ENCODE measurements at places on chromosomes 7 and 10.

DNA sequence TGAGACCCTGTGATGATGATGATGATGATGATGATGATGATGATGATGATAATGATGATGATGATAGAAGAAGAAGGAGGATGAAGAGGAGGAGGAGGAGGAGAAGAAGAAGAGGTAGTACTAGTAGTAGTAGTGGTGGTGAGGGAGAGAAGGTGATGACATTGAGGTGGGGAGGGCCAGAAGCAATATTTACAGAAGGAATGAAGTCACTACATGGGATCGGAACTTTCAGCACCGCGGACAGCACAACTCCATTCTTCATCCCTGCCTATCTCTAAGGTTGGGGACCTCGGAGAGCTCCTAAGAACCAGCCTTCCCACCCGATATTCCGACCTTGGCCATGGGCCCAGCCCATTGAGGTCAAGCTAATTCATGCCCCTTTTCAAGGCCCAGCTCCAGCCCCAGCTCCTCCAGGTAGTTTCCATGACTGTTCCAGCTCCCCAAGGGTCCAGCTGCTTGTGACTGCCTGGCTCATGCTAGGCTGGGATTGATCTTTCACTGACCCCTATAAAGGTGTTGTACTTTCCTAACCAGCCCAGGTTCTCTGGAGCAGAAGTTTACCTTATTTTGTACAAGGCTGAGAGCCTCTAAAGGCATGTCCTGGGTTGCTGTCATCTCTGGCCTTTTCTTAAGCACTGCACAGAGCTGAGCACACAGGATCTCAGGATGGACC, 10.3 kb downstream of the CRHR2 start:
- no peak for DNase-seq

DNA sequence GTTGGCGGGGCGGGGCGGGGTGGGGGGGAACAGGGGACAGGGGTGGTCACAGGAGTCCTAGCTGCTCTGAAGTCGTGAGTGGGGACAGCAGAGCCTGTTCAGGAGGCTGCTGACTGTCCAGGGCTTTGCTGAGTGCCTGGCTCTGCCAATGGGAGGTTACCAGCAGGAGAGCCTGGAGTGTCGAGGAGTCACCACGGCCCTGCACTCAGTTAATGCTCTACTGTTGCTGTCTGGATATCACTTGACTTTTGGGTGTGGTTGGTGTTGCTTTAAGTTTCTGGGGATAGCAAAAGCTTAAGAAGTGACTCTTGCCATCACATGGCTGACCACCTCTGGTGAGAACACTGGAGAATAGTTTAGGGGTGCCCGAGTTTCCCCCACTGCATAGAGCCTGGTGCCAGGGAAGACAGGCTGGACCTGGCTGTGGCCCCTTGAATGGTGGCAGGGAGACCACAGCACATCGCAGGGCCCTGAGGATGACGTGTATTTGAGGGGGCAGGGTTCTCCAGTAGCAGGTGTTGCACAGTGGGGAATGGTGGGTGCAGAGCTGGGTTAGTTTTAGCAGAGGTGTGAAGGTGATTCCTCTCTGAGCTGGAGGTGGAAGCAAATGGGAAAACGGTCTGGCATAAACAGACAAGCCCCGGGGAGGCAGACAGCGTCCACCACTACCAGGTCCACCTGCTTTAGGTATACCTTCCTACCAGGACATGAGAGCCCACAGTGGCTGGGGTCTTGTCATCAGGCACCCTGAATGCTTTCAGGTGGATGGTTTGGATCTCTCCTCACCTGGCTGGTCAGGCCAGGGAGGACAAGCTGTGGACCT, 54.2 kb upstream of the CAMK2B start:
- DNase-seq: no peak

DNA sequence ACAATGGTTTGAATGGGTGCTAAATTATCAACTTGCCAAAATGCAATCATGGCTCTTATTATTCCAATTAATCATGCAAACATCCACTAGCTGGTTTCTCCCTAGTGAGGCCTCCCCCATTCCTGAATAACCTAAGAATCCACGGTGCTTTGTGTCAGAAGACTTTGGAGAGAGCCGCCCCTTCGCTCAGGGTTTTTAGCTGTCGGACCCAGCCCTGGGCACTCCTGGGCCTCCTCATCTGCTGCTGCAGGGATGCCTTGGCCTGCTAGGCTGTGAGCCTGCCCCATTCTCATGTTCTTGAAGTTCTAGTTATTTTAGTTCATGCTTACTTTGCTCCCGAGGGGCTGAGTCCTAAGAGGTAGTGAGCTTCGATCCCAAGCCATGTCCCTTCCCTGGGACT, 34.1 kb upstream of the SFRP5 start:
- no peak for DNase-seq

DNA sequence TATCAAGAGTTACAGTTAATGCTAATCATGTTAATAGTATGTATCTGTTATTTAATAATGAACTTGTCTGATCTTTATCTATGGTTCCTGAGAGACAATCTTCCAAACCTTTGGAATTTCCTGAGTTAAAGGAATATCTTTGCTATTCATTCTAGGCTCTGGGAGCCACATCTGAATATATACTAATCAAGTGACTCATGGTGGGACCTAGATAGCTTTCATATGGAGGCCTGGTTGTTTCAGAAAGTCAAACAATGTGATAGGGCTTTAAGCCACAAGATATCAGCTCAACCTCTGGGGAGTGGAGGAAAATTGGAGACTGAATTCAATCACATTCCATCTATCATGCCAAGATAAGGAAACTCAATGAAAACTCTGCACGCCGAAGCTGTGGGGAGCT, 746.4 kb downstream of the TNS3 start:
- no peak for DNase-seq

GRCh38 chr7:35799846-35800717, 775 bp upstream of the SEPTIN7 start:
- DNase-seq: peak; percentile 85

GRCh38 chr10:43124094-43124521, 14.1 kb upstream of the CSGALNACT2 start:
- no peak for DNase-seq

GRCh38 chr7:40715053-40715430, 580.2 kb downstream of the SUGCT start:
- DNase-seq: no peak

GRCh38 chr10:110379831-110380230, 75.1 kb upstream of the SMNDC1 start:
- DNase-seq: no peak

- DNase-seq: no peak
Observed at GRCh38 chr10:88598055-88598454, 11.5 kb downstream of the LIPJ start.

DNA sequence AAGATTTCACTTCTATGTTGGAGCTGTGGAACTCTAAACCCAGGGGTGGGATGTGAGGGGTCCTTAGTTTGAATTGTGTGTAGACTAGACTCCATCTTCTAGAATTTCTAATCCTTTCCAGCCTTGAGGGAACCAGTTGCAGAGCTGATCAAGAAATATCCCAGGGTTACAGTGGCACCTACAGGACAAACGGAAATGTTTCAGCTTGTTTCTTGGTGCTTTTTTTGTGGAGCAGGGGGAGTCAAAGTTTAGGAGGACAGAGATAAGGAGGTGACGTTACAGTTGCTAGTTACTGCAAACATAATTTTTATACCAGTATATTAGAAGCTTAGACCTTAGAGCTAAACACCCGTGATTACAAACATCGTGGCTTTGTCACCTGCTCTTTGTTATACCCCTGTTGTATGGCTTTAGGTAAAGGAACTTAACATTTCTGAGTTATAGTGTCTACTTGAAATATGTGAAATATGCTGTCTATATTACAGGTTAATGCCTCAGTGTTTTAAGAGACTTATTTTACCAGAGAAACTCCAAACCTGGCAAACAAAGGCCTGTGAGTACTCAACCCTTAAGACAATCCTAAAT, 84.5 kb upstream of the DYNC1I1 start:
- DNase-seq: peak; percentile 61

All from NCI-H1930 (cell line).